ENCODE measurements at places on chromosomes 2 and 18. TPM values are rescaled to one million over a fixed set of nuclear protein-coding genes. Genes with fewer than 3 reads are reported as not detected.

DNA sequence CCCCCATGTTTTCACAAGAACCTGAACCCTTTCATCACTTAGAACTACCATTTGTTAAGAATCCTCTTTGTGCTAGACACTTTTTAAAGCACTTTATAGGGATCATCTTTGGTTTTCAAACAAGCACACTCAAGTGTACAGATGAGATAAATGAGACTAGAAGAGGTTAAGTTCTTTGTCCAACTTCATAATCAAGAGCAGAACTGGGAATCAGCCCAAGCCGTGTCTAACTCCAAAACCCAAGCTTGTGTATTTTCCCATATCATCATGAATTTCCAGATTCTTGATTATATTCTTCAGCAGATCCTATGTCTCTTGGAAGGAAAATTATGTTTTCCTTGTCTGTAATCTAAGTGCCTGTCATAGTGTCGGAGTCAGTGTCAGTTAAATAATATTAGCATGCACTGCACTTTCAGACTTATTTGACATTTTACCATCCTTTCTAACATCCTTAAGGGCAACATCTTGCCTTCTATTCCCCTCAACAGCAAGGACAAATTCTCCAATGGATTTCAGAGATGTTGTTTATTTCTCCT lies 123.0 kb upstream of the SETBP1 start:
- DNase-seq, result no peak

The UGT1A3 gene
- total RNA-seq, result not detected

DNA sequence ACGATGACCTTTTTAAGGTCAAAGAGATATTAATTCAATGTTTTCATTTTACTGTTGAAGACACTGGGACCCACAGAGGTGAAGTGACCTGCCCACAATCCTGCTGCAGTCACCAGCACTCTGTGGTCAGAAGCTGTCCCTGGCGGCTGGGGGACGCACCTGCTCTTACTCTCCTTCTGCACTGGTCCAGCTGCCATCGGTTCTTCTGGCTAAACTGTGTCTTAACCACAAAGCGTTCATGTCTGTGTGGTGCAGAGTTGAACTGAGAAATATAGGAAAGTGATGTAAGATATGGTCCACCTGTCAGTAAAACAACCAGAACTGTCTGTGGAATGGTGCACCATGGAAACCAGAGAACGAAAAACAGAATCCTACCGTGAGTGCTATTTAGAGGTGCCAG lies 44.9 kb upstream of the SMIM21 start:
- DNase-seq, result no peak

GRCh38 chr18:48360376-48361021 lies 48.7 kb downstream of the ZBTB7C start:
- no peak for DNase-seq

DNA sequence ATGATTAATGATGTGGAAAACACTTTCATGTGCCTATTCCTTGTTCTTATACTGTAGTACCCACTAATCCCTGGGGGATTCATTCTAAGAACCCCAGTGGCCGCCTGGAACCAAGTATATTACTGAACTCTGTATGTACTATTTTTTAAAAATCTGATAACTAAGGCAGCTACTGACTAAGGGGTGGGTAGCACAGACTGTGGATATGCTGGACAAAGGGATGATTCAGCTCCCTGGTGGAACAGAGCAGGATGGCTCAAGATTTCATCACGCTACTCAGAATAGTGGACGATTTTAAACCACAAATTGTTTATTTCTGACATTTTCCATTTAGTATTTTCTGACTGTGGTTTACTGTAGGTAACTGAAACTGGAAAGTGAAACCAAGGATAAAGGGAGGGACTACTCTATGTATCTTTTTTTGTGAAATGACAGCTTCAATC lies 41.8 kb upstream of the CDC42EP3 start:
- DNase-seq, result peak; percentile 88

DNA sequence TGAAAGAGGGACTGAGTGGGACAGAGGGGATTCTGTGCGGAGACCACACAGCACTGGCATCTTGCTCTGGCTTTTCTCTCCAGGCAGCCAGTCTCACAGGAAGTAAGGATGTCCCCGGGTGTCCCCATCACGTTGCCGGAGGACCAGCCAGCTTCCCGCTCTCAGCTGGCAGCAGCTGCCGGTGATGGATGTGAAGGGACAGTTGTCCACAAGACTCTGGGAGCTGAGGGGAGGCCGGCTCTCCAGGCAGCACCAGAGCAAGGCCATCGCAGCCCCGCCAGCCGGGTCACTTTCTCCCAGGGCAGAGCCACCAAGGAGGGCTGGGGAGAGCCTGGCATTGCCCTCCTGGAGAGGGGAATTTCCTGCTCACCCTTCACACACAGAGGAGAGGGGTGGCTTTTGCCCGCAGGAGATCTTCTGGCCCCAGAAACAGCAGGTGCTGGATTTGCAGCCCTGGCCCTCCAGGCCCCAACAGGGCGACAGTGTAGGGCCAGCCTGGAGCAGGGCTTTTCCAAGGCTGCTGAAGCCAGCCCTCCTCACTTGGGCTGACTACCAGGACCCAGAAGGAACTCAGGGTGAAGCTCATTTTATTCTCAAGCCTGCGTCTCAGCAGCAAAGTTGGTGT lies 24.0 kb upstream of the B3GNT7 start:
- DNase-seq, result no peak

- DNase-seq, result peak; percentile 12
Observed at GRCh38 chr2:67872481-67872880, 190.3 kb downstream of the C1D start.

The RRM2 gene
- total RNA-seq, result 195 TPM

The CFAP221 gene
- not detected for total RNA-seq

DNA sequence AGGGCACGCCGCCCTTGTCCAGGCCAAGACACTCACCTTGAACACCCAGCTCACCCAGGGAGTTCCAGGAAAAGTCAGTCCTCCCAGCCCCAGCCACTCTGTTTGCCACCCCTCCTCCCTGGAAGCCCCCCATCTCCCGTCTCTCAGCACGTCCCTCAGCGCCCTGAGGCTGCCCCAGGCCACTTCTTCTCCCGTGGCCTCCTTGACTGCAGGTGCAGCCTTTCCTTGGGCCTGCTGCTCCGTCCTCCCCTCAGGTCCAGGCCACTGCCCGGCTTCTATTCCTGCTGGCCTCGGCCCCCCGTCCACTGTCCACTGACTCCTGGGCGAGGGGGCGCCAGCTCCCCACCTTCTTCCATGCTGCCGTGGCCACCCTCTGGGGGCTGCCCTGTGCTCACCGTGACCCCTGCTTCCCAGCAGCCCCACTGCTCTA lies 239.1 kb downstream of the HDAC4 start:
- DNase-seq, result no peak

- peak; percentile 36 for DNase-seq
Observed at GRCh38 chr18:21897811-21898210, 157.2 kb downstream of the MIB1 start.

DNA sequence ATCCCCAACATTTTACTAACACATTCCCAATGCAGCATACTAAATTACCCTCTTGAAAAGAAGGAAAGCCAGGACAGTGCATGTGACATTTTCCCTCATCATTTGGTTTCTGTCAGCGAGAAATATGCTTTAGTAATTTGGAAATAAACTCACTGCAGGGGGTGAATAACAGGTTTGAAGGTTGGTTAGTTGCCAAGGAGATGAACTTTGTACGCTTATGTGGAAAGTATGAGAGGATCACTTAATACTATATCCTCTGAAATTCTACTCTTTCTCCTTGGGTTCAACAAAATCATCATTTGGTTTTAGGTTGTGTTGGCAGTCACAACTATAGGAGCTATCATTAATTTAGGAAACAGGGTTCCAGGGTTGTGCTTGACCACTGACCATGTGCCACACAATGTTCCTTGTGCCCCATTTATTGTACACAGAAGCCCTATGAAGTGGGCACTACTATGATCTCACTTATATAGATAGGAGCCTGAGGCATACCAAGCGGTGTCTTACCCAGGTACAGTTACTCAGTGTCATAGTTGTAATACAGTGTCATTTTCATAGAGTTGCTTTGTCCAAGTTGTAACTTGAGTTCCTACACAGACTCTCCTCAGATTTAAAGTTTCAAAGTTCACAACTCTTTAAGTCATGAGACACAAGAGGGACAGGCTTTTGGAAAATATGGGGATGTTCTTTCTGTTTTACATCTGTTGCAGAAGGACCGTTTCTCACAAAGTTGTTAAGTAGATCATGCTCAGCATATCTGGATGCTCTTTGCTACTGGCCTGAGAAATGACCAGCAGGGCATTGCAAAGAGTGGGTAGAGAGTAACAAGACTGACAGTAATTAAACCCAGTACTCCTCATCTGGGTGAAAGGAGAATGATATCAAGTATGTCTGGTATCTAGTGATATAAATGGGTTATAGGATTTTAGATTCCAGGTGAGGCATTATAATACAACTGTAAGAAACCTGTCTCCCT lies 91.8 kb downstream of the MAP4K4 start:
- no peak for DNase-seq

The STK17B gene
- total RNA-seq, result 22.1 TPM

- no peak for DNase-seq
Observed at GRCh38 chr2:33746208-33746800, 147.2 kb upstream of the FAM98A start.

GRCh38 chr2:207334301-207334623 lies 168.5 kb upstream of the KLF7 start:
- no peak for DNase-seq

DNA sequence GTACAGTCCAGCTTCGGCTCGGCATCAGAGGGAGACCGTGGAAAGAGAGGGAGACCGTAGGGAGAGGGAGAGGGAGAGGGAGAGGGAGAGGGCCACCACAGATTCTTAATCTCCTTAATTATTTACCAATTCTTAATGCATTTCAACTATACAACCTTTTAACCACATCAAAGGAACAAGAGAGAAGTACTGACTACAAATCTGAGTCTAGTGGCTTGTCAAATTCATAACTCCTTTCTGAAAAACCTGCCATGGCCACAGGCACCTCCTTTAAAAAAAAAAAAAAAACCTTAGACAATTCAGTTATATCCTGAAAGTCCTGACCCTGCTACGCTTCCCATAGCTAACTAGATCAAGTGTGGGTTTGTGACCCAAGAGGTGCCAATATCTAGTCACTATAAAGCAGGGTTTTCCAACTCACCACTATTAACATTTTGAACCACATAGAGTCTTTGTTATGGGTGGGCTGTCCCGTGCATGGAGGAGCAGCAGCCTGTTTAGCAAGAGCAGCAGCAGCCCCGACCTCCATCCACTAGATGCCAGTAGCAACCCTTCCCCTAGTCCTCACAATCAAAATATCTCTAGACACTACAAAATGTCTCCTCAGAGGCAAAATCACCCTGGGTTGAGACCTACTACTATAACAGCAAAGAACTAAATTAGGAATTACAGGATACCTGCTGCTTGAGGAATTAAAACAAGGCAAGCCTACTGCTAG lies 6.8 kb downstream of the ESCO1 start:
- peak; percentile 13 for DNase-seq

The TUBA4B gene
- not detected for total RNA-seq

GRCh38 chr2:1381644-1382043 lies 31.6 kb upstream of the TPO start:
- DNase-seq, result no peak

DNA sequence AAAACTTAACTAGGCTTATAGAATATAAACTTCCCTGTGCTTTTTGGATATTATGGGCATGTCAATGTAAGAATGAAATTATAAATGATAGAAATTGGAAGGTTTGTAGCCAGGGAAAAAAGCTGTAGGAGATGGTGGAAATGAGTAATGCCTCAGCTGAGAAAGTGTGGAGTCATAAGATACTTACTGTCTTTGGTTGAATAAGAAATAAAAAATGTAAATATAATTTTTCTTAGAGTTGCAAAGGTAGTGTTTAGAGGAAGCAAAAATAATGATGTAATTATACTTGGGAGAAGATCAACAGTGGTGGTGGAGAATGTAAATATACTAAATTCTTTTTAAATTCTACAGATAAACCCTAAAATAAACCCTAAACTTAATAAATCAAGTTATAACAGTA lies 26.2 kb upstream of the RND3 start:
- DNase-seq, result peak; percentile 17

GRCh38 chr2:32958821-32959220 lies 12.1 kb downstream of the LTBP1 start:
- DNase-seq, result no peak

GRCh38 chr2:47092465-47092864 lies 62.6 kb downstream of the STPG4 start:
- DNase-seq, result no peak

The ZBTB7C gene
- total RNA-seq, result 0.05 TPM

The CXCR1 gene
- not detected for total RNA-seq

- DNase-seq, result no peak
Observed at GRCh38 chr18:24853076-24853475, 392.6 kb downstream of the HRH4 start.

- DNase-seq, result no peak
Observed at GRCh38 chr18:74241970-74242369, 49.8 kb downstream of the CYB5A start.

DNA sequence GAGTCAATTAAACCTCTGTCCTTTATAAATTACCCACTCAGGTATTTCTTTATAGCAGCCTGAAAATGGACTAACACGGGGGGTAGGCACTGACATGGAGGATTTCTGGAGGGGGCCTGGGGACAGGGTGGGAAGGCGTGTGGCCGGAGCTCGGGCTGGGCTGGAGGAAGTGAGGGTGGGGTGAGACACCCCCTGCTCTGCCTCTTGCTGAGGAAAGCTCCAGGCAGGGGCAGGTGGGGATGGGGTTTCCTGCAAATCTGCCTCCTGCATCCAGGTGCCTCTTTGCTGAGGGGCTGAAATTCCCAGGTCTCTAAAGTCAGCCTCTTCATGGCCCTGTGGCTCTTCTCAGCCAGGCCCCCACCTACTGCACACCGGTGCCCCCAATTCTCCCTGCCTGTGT lies 25.7 kb upstream of the OTOS start:
- no peak for DNase-seq

- no peak for DNase-seq
Observed at GRCh38 chr2:71962911-71963694, 184.6 kb downstream of the CYP26B1 start.

GRCh38 chr18:80200171-80200931 lies 47.0 kb downstream of the PARD6G start:
- DNase-seq, result peak; percentile 41

GRCh38 chr18:24190590-24190989 lies 51.7 kb downstream of the CABYR start:
- no peak for DNase-seq

DNA sequence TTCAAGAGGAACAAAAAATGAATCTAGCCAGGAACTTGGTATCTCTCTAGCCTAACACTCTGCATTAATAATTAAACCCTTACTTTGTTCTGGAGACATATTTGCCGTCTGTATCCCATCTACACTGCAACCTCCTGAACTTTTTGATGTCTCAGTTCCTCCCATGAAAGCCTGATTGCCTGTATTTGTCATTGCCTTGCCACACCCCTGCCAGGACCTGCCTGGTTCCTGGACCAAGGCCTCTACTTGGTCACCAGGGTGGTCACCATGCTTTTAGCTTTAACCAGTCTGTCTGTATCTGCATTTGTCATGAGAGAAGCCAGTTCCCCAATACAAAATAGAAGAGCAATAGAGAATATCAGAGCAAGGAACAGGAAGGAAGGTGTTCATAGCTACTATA lies 58.8 kb upstream of the NOL4 start:
- no peak for DNase-seq

Data from HT1080 (cell line).